Head of caudate nucleus (tissue), 42 donors: ENCODE measurements at places on chromosomes 3 and 15.

GRCh38 chr3:135792174-135792573 is 173.4 kb upstream of the PPP2R3A start:
- no peak for DNase-seq

GRCh38 chr15:74995779-74996765 is 709 bp downstream of the SCAMP5 start:
- DNase-seq: peak; percentile 41

GRCh38 chr15:28084547-28084946 is 14.6 kb downstream of the OCA2 start:
- DNase-seq: no peak

GRCh38 chr3:52353291-52353855 is 37.3 kb downstream of the DNAH1 start:
- DNase-seq: no peak

GRCh38 chr3:5045961-5046360 is 66.7 kb downstream of the BHLHE40 start:
- DNase-seq: no peak

- no peak for DNase-seq
These were observed 597.3 kb downstream of the ZIC1 start for GRCh38 chr3:148006508-148006907.

DNA sequence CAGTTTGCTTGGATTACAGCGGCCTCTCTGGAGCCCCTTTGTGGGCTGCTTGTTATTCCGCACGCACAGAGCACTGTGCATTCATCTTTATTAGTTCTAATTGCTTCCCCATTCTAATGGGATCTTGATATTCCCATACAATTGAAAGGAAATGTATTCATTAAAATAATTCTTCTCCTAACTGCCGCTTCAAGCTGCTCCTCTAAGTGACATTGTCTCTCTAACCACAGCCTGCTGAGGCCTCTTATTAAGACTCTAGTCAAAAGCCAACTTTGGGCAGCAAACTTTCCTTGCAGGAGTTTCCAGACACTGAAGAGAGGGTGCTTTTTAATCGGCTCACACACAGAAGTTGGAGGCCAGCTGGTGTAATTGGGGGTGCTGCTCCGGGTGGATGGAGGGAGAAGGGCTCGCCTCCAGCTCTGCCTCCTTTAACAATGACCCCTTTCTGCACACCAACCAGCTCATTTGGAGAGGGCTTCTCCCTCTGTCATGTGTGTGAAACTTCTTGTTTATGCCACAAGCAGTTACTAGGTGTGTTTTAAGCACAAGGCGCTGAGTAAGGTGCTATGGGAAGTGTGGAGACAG is 5.6 kb upstream of the MAGEF1 start:
- no peak for DNase-seq

DNA sequence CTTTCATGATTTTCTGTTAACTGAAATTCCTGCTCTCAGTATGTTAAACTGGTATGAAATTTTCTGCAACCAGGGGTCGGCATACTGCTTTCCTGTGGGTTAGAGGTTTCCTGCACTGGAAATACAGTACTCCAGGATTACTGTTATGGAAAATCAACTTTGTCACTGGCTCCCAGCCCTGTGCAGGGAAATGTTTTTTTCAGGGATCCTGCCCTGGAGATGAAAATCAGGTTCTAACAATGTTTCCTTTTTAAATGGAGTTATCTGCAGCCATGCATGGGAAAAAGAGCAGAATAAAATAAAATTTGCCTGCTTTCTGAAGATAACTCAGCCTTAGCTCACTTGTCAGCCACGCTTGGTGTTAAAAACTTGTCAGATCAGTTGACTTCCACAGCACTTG is 220.4 kb downstream of the IL5RA start:
- DNase-seq: no peak

- DNase-seq: no peak
These were observed 33.8 kb downstream of the FAIM start for GRCh38 chr3:138642226-138642926.

GRCh38 chr3:113717818-113718217 is 21.4 kb upstream of the USF3 start:
- DNase-seq: no peak

GRCh38 chr3:134078169-134078831 is 48.6 kb upstream of the SLCO2A1 start:
- no peak for DNase-seq

DNA sequence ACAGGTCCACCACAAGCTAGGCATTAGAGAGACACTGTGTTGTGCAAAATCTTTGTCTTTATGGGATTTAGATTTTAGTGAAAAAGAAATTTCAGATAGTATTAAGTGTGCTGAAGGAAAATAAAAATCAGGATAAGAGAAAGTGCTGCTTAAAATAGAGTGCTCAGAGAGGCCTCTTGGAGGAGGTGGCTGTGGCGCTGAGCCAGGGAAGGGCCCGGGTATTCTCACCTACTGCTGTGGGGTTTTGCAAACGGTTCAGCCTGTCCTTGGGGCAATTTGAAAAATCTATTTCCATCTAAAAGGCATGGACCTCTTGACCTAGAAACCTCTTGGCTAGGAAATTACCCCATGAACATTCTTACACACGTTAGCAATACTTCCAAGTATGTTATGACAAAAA is 267.7 kb downstream of the TJP1 start:
- DNase-seq: no peak

GRCh38 chr15:69755551-69756310 is 303.1 kb downstream of the RPLP1 start:
- no peak for DNase-seq

DNA sequence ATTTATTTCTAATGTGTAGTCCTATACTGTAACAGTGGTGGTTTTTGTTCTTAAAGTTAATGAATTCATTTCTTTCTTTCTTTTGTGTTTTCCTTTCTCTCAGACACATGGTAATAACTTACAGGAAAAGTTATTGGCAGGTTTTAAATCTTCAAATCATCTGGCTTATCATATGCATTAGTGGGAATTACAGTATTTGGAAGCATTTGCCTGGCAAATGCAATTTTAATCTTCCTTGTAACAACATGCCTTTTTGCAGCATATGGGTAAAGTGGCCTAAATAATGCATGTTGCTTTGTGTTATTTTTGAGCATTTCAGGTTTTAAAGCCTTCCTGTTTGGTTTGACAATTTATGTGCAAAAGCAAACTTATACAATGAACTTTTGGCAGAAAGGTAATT is 66.8 kb downstream of the GALK2 start:
- DNase-seq: no peak

GRCh38 chr3:186593862-186594261 is 19.0 kb upstream of the AHSG start:
- no peak for DNase-seq

DNA sequence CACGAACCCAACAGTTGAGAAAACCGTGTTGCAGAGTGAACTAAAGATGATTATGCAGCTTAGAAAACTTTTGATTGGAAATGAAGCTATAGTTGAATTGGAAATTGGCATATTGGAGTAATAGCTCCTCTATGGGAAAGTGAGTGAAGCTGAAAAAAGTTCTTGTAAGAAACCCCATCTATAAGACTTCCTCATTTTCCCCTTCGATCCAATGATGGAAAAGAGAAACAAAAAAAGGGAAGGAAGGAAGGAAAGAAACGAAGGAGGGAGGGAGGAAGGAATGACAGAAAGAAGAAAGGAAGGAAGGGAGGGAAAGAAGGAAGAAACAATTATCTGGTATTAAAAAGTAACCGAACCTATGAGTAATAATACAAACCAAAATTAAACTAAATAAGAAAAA is 791.8 kb upstream of the NR2F2 start:
- DNase-seq: no peak

GRCh38 chr3:33030246-33030645 is 66.7 kb downstream of the GLB1 start:
- DNase-seq: no peak

GRCh38 chr3:117518364-117518763 is 808.8 kb downstream of the TUSC7 start:
- DNase-seq: no peak

- no peak for DNase-seq
These were observed 773 bp downstream of the LINGO1 start for GRCh38 chr15:77631745-77632533.

- no peak for DNase-seq
These were observed 1.9 kb upstream of the CFAP92 start for GRCh38 chr3:128995737-128996136.

DNA sequence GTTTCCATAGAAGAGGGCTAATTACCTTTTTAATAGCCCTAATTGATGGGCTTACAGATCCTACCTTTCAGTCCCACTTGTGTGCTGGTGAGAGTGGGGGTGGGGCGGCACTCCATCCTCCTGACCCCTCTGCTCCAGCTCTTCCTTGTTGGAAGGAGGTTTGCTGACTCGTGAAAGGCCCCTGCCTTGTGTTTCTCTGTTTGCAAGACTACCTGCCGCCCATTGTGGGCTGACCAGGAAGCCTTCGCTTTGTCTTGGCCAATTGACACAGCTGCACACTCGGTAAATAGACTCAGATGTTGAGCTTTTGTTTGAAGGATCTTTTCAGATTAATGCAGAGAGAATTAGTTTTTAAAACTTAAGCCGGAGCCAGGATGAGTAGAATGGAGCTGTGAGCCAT is 197.3 kb upstream of the HES1 start:
- no peak for DNase-seq

GRCh38 chr3:58962040-58962651 is 87.7 kb downstream of the CFAP20DC start:
- no peak for DNase-seq

DNA sequence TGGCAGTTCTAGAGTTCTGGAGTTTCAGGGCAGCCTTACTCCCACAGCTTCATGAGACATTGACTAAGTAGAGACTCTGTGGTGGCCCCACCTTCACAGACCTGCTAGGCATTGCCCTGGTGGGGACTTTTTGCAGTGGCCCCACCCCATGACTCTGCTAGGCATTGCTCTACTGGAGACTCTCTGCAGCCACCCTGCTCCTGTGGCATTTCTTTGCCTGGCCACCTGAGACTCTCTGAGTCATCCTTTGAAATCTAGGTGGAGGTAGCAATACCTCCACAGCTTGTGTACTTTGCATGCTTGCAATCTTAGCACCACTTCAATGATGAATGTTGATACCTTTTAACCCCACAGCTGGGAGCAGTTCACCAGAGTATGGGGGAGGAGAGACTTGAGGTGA is 40.6 kb upstream of the DHX36 start:
- DNase-seq: no peak

- DNase-seq: no peak
These were observed 19.3 kb upstream of the SNRK start for GRCh38 chr3:43266995-43267394.

DNA sequence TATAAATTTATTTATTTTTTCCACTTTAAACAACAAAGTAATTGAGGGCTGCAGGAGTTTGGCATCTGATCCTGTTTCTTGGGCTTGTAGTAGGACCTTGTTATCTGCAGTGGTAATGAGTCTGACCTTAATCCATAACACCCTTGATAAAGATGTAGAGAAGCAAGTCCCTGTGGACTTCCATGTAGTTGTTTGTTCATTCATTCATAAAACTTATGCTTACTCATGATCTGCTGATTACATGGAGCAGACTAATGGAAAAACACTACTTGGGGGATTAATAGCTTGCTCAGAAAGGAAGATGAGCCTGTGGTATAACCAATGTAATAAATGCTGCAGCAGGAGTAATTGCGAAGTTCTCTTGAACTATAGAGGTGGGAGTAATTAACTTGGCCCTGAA is 271.5 kb upstream of the TBL1XR1 start:
- DNase-seq: no peak
